ENCODE measurements at places on chromosomes 2 and 18.

- DNase-seq: peak; percentile 30
Observed at GRCh38 chr18:39611381-39612100, 2045.9 kb upstream of the CELF4 start.

- peak; percentile 44 for DNase-seq
Observed at GRCh38 chr18:57497372-57498294, 62.5 kb downstream of the ONECUT2 start.

GRCh38 chr18:13241893-13242175 lies 23.3 kb downstream of the LDLRAD4 start:
- DNase-seq: no peak

- no peak for DNase-seq
Observed at GRCh38 chr18:78069784-78070664, 820.4 kb downstream of the GALR1 start.

- DNase-seq: peak; percentile 16
Observed at GRCh38 chr2:46601328-46601963, 122.1 kb downstream of the TMEM247 start.

- DNase-seq: no peak
Observed at GRCh38 chr2:101775636-101776035, 78.1 kb downstream of the MAP4K4 start.

- no peak for DNase-seq
Observed at GRCh38 chr2:3641181-3641580, 16.8 kb upstream of the ALLC start.

DNA sequence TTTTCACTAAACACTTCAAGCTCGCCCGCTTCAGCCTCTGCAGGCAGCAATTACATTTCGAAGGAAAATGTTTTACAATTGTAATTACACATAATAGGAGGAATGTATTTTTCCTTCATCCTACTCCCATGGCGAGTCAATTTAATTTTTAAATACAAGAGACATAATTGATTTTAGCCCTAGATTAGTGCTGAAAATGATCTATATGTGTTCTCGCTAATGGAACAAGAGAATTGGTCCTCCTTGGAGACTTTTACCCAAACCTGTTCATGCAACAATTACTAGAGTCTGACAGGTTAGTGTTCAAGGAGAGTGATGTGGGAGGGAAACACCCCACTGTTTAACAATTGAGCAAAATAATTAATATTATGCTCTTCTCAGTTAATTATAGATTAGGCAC lies 509.4 kb upstream of the SETBP1 start:
- DNase-seq: no peak

DNA sequence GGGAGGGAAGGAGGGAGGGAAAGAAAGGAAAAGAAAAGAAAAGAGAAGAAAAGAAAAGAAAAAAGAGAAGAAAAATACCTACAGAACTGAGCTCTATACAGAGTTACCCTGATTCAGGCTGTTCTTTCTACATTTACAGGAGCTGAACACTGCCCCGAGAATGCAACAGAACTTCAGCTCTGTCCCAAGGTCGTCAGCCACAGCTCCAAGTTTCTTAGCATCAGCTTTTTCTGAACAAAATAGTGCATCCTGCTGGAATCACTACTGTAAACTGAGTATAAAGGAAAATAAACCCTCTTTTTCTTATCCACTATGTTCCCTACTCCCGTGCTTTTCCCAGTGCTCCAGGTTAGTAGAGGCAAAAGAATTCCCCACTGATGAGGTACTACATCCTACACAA lies 4.7 kb upstream of the PPP4R1 start:
- no peak for DNase-seq

DNA sequence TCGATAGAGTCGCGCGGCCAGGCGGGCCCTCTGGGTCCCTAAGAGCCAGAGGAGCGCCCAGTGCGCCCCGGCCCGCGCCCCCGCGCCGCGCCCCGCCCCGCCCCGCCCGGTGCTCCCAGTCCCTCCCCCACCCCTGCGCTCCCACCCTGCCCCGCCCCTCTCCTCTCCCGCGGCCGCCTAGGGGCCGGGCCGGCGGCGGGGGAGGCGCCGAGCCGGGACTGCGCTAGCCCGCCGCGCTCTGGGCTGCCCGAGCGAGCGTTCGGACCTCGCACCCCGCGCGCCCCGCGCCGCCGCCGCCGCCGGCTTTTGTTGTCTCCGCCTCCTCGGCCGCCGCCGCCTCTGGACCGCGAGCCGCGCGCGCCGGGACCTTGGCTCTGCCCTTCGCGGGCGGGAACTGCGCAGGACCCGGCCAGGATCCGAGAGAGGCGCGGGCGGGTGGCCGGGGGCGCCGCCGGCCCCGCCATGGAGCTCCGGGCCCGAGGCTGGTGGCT lies at the start of gene GPC1:
TSS of gene GPC1 (plus strand) at position 207 of the 491 bp plus-strand sequence. CDS start at position 463, 256 bp downstream.
- peak; percentile 89 for DNase-seq

DNA sequence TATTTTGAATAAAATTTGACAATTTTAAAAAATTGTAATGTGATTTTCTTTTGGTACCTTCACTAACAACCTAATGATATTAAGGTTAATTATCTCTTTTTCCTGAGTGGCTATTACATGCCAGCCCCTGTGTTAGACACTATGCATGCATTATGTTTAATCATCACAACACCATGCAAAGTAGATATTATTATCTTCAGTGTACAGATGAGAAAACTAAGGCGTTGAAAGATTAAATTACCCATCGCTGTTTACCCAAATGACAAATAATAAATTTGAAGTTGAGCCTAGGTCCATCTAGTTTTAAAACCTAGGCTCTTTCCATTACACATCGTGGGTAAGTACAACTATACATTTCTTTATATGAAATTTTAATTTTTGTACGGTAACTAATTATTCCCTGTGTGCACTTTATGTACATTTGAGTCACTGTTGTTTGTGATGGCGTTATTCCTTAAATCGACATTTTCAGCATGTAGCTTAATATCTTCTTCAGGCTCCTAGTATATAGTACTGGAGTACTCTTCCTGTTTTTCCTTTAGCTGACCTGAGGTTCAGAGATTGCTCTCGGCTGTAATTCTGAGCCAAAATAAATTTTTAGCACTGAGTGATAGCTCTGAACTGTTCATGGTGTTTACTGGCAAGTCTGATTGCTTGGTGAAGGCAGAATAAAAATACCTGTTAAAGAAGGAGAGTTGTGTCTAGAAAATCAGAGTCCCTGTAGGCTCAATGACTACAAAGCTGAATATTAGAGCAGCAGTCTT lies 13.9 kb upstream of the MBD2 start:
- DNase-seq: no peak

- DNase-seq: peak; percentile 77
Observed at GRCh38 chr2:85755122-85756027, 1.6 kb downstream of the ATOH8 start.

DNA sequence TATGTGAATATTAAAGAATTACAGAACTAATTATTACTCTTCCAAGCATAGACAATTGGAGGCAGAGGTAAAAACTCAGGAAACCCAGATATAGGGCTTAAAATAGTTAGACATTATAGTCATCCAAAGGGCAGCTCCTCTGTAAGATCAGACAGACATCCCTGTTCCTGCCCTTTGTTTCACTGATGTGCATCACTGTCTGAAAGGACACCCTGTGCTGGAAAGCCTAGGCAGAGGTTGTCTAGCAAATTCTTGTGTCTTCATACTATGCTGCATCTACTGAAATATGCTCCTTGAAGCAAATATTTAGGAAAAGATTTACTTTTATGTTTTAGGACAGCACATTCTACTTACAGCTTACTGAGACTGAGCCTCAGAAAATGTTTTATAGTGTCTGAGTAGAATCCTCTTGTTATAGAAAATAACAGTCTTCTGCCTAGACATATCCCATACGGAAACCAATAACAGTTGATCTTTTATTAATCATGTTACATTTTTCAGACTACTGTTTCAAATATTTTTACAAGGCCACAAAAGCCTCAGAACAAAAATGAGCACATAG lies 977.3 kb upstream of the CDH2 start:
- DNase-seq: no peak

DNA sequence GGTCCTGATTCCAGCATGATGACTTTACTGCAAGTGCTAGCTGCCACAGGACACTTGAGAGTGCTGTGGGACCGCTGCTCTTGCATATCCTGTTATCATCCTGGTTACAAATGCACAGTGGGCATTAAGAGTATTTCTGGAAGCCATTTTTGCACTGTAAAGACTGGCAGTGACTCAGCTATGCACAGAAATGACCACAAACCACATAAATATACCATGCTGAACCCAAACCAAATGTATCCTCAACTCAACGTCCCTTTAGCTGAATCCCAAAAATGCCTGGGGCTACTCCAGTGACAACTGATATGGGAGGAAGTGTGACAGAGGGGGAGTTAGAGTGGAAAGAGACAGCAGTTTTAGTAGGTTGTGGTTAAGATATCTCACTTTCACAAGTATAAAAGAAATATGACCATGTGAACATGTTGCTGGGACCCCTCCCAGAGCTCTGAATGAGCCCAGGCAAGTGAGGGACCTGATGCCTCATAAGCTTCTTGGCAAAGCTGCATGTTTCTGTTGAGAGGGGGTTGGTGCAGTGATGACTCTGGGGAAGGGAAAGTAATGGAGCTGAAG lies 37.3 kb downstream of the RHBDD1 start:
- DNase-seq: no peak

- DNase-seq: no peak
Observed at GRCh38 chr2:207812058-207812725, 42.5 kb upstream of the FZD5 start.

GRCh38 chr2:224849264-224849663 lies 133.1 kb upstream of the CCDC195 start:
- no peak for DNase-seq

- no peak for DNase-seq
Observed at GRCh38 chr2:149029307-149029965, 9.1 kb upstream of the LYPD6B start.

- no peak for DNase-seq
Observed at GRCh38 chr2:66573821-66574233, 138.9 kb downstream of the MEIS1 start.

DNA sequence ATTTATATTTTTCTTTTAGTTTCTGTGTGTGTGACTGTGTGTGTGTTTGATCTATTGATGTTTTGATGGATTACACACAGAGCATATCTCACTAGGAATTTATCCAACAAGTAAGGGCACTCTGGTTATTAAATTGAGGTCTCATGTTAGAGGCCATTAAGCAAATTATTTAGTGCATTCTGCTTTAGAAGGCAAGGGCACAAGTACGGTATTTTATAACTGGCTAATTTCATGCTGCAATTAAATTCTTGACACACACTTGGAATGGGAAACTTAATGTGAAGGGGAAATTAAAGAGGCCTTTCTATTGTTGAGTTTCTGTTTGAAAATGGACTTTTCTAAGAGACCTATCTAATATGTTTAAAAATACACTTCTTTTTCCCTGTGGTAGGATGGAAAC lies 25.8 kb downstream of the NYAP2 start:
- no peak for DNase-seq

- no peak for DNase-seq
Observed at GRCh38 chr2:11214770-11215169, 59.5 kb downstream of the SLC66A3 start.

- no peak for DNase-seq
Observed at GRCh38 chr2:228848638-228849037, 422.4 kb downstream of the PID1 start.

DNA sequence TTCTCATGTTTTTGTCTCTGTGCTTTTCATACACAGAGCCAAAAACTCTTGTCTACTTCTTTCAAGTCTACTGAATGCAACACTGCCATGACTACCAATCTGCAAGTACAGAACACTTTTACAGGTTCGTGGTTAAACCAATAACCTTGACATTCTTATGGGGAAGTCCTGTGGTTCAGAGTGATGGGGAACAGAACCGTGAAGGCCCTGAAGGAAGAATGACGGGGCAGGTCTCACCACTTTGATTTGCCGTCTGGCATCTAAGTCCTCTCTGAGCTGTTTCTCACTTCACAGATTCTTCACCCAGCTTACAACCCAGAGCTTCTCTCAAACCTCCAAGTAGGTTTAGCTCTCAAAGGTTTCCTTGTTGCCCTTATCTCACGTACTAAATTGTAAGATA lies 117.5 kb upstream of the SNTG2 start:
- no peak for DNase-seq

DNA sequence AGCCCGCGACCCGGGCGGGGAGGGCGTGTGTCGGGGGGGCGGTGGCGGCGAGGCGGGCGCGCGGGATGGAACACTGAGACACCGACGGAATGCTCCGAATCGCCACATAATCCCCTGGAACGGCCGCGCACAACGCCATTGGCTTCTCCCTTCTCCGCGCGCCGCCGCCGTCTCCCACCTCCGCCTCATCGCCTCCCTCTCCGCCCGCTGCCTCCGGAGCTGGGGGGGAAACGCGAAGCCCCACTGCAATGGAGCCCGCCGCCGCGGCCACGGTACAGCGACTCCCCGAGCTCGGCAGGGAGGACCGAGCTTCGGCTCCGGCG lies at the start of gene PHLPP1:
TSS of gene PHLPP1 (plus strand) at position 106 of the 323 bp plus-strand sequence. CDS start at position 249, 143 bp downstream.
- DNase-seq: no peak

- DNase-seq: no peak
Observed at GRCh38 chr2:26986576-26986975, 16.1 kb downstream of the MAPRE3 start.

DNA sequence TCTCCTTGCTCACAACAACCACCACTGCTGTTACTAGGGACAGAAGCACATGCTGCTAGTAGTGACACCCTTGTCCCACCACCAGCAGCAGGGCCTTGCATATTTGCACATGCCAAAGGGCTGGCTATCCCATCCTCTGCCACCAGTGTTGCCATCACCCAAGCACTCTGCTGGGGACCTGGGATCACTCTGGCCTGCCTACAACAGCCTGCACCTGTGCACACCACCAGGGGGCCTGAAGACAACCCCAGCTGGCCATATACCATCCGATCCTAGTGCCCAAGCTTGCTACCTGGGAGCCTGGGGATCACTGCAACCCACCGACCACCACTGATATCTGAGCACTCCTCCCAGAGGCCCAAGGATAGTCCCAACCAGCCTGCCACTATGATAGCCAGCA lies 99.9 kb upstream of the FANCL start:
- no peak for DNase-seq

DNA sequence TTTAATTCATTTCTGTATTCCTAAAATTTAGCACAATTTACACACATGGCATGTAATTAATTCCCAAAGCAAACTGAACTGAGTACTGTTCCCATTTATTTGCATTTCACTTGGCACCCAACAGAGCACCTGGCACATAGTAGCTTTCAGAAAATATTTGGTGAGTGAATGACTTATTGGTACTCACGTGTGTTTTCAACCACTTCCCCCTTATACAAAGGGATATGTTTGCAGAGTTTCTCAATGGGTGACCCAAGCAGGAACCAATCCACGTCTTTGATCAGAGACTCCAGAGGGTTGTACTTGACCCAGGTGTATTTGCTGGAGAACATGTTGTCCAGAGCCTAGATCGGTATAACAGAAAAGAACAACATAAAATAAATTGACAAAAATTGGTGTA lies 6.6 kb downstream of the GKN2 start:
- DNase-seq: no peak

DNA sequence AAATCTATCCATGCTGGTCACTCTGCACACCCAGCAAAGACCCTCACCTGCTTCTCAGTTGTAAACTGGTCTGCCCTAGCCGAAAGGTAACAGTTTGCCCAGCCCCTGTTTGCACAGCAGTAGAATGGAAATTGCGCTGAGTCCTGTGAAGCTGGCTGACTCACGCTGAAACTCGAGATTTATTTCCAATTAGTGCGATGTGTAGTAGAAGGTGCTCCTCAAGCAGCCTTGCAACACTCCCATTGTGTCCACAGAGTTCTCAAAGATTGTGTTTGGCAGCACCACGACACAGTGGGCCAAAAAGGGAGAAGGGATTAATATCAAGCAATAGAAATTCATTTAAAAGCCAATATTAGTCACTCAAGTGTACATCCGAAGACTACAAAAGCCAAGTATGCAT lies 21.7 kb upstream of the APCDD1 start:
- DNase-seq: no peak

GRCh38 chr2:55011831-55012671 lies 38.2 kb downstream of the RTN4 start:
- no peak for DNase-seq

- DNase-seq: no peak
Observed at GRCh38 chr2:130339885-130340745, 2.6 kb upstream of the IMP4 start.
